ENCODE measurements at places on chromosomes 7 and 10.

DNA sequence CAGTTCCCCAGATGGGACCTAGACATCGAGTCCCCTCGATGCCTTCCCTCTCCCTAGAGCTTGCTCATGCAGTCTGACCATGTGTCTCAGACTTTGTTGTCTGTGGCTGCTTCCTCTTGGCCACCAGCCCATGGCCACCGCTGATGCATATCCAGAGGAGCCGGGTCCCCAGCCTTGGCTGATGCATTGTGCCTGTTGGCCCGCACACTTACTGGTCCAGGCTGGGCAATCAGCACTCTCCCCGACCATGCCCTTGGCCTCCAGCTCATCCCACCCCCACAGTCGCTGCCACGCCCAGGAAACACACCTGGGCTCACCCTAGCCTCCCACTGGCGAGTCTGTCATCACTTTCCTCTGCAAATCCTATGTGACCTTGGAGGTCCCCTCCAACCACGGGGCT, 10.1 kb downstream of the NPC1L1 start:
- no peak for DNase-seq

DNA sequence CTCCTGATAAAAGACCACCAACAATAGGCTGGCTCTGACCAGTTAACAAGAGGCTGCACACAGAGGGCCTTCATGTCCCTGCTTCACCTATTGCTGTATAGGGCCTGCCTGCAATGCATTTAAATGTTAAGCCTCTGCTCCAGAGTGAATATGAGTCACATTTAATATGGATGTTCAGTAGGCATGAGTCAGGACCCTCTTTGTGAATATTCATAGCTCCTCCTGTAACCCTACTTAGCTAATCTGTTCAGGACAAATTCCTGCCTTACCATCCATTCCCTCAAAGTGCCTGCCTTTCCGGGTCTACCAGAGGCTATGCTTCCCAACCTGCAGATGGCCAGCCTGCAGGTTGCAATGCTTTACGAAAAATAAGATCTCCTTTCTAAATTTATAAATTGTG, 32.5 kb downstream of the ARHGAP22 start:
- DNase-seq, result peak; percentile 73

GRCh38 chr7:71184136-71184535, 52.2 kb downstream of the GALNT17 start:
- no peak for DNase-seq

DNA sequence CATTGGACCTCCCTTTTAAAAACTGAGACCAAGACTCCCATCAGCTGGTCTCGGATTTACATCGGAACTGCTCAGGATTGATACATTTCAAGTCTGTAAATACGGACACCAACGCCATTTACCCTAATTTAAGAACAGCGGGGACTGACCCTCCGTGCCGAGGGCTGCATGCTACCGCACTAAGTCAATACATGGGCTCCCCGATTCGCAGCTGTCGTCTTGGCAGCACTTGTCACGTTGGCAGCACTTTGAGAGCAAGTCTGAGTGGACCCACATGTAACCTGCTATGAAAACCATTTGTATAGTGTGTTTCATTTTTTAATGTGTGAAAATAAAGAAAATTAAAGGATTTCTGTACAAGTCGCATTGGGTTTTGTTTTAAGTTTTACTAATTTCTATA, 83.4 kb downstream of the EZH2 start:
- no peak for DNase-seq

DNA sequence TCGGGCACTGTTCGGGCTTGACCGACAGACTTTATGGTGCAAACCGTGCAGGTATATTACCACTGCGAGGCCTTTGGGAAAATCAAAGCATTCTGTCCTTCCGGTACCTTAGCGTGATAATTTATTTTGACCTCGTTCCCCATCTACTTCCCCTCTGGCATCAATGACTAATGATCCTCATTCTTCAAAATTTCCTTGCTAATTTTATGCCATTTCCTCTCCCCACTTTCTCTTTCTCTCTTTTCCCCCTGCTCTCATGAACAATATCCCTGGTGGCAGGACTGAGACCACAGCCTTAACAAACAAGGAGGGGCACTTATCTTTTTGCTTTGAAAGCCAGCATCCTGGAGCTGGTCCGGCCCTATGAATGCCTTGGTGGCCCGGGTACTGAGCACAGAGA, 210.6 kb downstream of the TCF7L2 start:
- no peak for DNase-seq

- DNase-seq, result no peak
Observed at GRCh38 chr7:106611911-106612310, 49.0 kb downstream of the CCDC71L start.
